T-helper 2 cell treated with Interferon-gamma antibody and Interleukin-4, amounts not matched to agents 5 μg/mL and 100 μg/mL, for 36 hours (primary cell): ENCODE measurements at places on chromosomes 3 and 15.
A peak's percentile ranks its signal among the peaks of the same experiment; 100 is the strongest.

DNA sequence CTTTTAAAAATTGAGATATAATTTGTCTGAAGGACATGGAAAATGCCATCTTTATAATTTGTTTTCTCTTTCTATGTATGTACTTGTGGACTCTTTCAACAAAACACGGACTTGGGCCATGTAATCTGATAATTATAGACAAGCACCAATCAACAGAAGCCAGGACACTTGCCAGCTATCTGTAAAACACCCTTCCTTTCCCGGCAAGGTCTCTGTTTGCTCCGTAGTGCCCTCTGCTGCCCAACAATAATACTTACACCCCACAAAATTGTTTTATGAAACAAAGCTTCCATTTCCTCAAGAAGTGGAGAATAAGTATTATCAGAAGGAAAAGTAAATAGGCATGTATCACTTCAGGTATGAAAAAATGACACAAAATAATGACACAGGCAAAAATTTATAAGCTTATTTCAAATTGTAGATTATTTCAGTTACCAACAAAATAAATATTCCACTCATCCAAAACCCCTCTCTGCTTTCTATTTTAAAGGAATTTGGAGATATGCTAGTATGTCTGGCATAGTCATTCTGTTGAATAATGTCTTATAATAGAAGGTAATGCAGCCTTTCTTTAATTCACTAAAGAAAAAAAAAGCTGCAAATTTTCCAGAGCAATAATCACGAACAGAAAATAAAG is 32.8 kb downstream of the MYH15 start:
- peak; percentile 29 for DNase-seq

GRCh38 chr15:49664716-49665115 is 43.9 kb downstream of the DTWD1 start:
- no peak for DNase-seq

- no peak for DNase-seq
Observed at GRCh38 chr3:81891055-81891895, 129.8 kb upstream of the GBE1 start.

DNA sequence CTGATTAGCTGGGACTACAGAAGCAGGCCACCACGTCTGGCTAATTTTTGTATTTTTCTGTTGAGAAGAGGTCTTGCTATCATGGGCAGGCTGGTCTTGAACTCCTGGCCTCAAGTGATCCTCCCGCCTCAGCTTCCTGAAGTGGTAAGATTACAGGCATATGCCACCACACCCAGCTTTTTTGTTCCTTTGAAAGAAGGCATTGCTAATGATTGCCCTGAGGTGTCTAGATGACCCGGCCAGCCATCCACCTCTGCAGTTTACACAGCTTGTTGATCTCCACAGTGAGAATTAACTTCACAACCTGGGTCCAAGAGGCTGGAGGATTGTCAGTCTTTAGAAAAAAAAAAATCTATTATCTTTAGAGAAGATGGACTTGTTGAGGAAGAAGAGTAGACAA is 58.7 kb downstream of the SMAD3 start:
- no peak for DNase-seq

DNA sequence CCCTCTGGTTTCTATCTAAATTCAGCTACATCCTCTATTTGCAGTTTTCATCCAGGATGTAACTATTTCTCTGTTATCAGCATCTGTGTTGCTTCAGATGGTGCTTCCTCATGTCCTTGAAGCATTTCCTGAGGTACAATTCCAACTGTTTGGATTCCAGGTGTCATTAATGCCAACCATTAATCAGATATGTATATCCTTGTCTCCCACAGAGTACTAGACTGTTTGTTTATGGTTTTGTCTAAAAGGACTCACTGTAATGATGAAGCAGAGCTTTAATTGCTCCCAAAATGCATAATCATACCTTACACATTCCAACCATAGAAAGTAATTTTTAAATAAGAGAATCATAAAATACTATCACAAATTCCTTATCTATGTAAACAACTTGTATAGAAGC is 288.5 kb upstream of the MME start:
- DNase-seq = no peak

GRCh38 chr3:45972534-45973402 is 22.9 kb downstream of the FYCO1 start:
- DNase-seq = no peak

DNA sequence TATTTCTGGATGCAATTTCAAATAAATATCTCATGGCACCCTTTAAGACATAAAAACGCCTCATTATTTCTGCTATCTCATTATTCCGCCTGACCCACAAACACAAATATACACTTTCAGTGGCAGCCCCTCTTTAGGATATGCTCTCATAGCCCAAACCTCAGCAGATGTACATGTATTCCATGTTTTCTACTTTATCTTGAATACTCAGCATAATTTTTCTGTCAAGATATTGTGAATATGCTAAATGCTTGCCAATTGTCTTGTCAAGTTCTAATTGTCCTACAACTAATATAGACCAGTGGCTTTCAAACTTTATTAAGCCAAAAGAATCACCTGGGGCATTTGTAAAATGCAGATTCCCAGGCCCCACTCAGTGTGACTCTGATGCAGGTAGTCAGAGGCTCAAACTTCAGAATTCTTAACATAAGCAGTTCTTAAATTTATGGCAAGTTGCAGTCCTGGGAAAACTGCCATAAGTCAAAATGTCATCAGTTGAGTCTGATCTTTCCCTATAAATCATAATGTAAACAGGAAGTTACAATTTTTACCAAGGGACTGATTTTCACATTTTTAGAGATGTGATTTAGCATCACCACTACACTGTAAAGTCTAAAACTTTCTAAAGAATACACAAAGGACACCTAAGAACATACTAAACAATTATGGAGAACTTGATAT is 135.1 kb downstream of the TBL1XR1 start:
- DNase-seq = no peak

DNA sequence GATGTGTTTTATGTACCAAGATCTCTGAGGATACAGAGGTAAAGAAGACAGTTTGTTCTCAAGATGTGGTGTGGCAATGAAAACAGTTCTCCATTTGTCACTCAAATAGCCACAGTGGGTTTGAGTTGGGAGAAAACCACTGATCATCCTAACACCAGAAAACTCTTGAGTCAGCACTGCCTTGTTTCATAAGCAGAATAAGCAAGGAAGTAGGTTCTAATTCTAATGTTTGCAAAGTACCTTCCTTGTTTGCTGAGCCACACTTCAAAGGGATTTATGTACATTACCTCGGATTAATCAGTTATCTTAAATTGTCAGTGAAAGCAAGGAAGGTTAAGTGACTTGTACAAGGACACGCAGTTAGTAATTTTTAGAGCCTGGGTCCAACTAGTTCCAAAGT is 107.8 kb upstream of the BOC start:
- no peak for DNase-seq

- DNase-seq = no peak
Observed at GRCh38 chr3:94336046-94336753, 273.3 kb downstream of the NSUN3 start.

DNA sequence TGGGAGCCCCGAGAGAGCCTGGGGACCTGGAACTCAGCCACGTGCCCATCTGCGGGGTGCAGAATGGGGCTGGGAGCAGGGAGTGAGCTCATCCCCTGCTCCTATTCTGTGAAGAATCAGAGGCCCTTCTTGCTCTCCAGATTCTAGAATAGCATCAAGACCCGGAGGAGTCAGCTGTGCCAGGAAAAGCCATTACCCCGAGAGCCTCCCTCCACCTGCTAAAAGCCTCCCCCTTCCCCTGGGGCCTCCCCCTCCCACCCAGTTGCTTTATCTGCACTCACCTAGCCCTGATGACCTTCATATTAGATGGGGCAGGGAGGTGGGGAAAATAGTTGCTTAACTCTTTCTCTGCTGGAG is 23.1 kb downstream of the CCDC33 start:
- no peak for DNase-seq

DNA sequence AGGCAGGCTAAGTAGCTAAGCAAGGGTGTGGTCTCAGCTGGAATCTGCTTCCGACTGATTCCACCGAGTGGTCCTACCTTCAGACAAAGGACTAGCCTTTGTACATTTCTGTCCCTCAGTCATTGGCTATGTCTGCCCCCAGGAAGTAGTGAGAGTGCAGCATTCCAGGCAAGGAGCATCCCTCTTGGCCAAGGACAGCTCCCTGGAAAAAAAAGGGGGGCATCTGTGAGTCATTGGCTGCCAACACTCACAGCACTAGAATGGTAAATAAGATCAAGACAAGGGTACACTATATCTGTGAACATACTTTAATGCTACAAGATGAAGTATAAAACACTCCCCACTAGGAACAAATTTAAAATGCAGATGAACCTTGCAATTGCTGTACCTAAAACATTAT is 66.8 kb downstream of the STAC start:
- no peak for DNase-seq

DNA sequence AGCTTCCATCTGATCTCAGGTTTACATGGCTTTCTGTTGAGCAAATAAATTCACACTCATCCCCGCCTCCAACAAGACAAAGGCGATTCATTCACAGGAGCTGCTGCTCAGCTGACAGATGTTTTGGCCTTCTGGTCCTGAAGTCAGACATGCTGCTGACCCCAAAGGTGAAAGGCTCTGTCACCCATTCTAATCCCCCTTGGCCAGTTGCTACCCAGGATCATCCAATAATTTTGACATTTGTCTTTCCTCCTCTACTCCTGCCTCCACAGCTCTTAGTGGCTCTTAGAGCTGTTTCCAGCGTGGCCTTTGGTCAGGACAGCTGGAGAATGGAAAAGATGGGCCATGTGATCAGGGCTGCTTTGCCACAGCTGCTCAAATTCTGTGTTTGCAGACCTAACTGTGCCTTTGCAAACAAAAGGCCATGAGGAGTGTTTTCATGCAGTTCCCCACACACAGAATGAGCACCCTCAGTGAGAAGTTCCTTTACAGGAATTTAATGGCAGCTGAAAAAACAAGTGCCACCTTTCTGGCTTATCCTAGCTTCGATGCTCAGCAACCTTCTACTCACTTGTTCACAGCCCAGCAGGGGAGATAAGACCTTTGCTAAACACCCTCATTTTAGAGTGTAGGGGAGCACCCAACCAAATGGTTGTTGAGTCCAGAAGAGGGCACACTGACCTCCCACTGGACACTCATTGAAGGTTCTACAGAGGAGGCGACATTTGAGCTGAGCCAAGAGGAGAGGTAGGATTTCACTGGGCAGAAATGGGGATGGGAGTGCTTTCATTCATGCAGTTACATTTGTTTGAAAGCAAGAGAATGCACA is 39.0 kb downstream of the CYP19A1 start:
- DNase-seq = no peak

GRCh38 chr3:65500398-65501306 is 538.1 kb downstream of the MAGI1 start:
- no peak for DNase-seq

- DNase-seq = no peak
Observed at GRCh38 chr3:8816106-8816505, 46.7 kb upstream of the OXTR start.

DNA sequence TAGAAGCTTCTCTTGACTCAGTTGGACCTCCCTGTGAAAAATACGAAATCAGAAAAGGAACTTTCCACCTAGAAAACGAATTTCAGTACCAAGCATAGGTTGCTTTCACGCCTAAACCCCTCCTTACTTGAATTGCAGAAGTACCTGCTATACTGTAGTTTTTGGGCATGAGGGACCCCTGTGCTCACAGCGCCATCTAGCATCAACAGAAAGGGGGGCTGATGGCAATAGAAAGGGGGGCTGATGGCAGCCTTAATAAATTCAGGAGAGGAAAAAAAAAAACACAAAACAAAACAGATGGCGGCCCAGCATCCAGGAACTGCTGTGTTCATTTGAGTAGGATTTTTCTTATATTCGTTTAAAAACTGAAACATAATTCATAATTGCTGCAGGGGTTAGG is 96.7 kb downstream of the NPAP1 start:
- DNase-seq = no peak

GRCh38 chr3:191353022-191353777 is 22.9 kb upstream of the UTS2B start:
- DNase-seq = no peak

DNA sequence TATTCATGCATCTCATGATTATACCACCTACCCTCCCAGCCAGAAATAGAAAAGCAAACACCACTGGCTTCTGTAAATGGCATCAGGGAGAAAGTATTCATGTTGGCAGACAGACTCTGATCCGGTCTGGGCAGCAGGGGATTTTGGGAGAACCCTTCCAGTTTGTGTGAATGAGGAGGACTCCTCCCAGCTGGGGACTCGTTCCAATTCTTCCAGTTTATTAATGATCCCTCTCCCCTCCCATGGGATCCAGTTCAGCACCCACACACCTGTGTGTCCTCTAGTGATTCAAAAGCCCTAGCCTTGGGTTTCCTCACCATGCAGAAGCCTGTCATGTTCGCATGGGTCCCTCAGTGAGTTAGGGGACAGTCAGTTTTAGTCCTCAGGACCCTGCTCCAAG is 110.9 kb downstream of the IQSEC1 start:
- DNase-seq = no peak

DNA sequence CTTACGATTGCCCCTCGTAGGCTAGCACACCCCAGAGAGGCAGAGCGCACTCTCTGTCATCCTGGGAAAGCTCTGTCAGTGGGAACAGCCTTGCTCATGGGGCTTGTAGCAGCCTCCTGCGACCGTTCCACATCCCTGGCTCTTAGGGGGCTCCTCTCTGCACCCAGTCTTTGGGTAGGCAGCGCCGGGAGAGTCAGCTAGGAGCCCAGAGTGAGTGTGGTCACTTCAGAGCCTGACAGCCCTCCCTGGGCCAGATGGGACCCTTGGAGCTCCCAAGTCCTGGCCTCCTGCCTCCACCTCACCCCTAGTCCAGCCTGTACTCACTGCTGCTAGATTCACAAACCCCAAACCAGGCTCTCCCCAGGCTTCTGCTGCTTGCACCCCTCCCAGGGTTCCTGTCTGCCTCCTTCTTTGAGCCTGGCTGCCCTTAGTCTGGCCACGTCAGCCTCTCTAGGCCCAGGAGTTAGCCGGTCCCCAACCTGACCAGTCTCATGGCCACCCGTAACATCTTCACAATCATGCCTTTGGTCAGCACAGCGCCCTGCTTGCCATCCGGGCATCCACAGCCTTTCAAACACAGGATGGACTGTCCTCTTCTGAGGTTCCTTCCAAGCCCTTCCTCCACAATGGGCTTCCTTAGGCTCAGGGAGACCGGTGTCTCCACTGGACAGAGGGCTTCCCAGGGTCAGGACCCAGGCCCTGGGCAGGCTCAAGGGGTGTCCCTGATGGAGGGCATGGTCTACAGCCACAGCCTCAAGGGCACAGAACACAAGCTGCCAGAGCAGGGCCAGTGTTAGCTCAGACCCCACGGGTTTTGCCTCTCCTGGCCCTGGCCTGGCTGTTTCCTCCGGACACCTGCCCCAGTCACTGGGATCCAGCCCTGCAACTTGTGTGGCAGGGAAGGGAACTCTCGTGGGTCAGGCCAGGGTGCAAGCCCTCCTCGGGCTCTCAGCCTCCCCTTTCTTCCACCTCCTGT is 4.6 kb downstream of the ACSBG1 start:
- DNase-seq = no peak
